Activated T-cell treated with anti-CD3 and anti-CD28 coated beads for 1 hour (primary cell): ENCODE measurements at places on chromosomes 2 and 18.

DNA sequence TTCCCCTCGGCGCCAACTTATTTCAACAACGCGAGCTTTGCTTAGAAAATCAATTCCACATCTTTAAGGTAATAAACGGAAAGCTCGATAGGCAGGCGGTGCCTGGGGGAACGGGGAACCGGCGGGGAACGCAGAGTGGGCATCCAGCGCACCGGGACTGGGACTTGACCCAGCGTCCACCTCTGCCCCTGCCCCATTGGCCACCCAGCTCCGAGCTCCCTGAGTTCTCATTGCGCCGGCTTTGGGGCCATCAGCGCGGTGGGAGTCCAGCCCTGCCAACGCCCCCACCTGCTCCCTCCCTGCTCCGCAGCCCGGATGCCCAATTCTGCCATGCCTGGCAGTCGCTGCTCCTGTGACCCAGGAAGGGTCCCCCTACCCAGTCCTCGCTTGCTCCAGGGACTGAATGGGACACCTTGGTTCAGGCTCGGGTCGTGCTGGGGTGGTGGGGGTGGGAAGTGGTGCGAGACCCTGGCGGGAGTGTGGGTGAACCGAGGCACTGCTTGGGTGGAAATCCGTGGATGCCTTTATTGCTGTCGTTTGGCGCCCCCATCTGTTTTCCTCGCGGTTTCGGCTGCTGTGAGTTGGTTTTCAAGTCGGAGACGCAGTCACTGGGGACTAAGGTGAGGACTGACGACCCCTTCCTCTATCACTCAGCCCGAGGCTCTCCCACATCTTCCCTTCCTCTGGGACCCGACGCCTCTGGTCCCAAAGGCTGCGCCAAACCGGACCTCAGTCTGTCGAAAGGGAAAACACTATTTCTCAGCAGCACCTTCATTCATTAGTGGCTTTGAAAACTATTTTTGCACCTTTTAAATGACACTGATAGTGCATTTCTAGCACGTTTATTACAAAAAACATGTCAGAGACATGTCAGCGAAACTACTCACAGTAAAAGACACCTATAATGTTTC is 2.4 kb upstream of the EVX2 start:
- no peak for DNase-seq

GRCh38 chr18:59994357-59994756 is 94.6 kb downstream of the PMAIP1 start:
- DNase-seq = no peak

DNA sequence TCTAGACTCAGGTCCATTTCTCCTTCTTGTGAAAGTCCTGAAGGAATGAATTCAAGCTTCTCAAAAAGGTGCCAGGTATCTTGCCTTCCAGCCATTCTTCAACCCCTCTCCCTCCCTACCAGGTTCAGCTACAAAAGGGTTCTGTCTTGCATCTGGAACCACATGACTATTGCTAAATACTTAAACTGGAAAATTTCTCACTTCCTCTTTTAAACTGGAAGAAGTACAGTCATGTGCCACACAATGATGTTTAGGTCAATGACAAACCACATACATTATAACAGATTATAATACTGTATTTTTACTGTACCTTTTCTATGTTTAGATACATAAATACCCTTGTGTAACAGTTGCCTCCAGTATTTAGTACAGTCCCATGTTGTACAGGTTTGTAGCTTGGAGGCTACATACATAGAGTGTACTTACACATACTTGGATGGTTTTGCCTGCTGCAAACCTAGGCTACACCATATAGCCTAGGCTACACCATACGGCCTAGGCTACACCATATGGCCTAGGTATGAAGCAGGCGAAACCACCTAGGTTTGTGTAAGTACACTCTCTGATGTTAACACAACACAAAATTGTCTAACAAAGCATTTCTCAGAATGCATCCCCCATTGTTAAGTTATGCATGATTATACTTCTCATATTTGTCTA is 142.0 kb upstream of the DNMT3A start:
- DNase-seq = no peak

DNA sequence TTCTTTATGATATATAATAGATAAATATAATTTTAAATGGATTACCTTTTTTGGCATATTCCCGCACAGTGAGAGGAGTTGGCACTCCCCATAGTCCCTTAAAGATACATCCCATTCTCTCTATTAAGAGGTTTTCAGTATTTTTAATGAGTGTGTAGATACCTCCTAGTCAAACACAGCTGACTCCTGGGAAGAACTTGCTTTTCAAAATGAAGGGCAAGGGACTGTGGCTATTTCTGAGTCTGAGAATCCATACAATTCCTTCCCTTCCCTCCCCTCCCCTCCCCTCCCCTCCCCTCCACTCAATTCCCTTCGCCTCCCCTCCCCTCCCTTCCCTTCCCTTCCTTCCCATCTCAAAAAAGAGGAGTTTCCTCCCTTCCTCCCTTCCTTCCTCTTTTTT is 93.5 kb downstream of the PRPF40A start:
- no peak for DNase-seq

DNA sequence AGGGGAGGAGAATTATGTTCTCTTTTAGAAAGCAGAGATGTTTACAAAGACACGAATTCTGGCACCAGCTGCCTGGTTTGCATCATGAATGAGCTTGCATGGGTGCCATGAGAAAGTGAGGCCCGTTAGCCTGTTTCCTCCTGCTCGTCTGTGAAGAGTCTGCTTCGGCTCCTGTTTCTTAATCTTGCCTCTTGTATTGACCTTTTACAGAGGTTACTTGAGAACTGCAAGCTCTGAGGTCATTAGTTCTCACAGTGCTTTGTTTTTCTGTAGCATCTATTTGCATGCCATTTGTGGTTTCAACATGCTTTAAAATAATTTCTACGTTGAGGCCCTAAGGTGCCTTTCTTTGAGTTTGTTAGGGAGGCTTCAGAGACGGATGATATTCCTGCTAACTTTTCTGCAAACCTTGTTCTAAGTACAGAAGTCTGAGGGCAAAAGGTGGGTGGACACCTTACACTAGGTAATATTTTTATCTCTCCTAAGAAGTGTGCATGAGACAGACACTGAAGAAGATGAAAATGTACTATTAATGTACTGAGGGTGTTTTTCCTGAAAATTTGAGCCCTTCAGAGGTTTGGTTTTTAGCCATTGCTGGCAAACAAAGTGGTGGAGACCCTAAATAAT is 53.4 kb upstream of the LINC00305 start:
- no peak for DNase-seq

DNA sequence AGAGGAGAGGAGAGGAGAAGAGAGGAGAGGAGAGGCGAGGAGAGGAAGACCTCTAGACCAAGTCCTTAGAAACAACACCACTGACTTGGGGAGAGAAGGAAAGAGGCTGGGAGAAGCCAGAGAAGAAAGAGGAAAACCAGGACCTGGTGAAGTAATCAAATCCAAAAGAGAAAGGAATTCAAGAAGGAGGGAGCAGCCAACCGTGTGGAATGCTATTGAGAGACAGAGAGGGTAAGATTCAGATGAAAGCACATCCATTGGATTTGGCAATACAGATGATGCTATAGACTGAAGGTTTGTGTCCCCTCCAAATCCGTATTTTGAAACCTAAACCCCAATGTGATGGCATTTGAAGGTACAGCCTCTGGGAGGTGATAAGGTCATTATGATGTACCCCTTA is 50.7 kb downstream of the GALNT14 start:
- DNase-seq = no peak

DNA sequence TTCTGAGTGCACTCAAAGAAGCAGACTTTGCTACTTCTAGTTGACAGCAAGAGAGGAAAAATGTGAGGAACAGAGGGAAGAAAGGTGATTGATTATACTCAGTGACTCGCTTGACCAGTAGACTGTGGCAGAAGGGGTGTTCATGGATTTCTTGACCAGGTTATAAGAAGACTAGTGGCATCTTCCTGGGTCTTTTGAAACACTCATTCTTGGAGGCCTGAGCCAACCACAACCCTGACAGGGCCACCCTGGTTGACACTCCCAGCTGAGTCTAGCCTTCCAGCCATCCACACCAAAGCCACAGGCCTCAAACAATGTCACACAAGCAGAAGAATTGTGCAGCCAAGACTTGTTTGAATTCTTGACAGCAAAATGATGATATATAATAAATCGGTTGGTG is 366.3 kb downstream of the SS18 start:
- no peak for DNase-seq

DNA sequence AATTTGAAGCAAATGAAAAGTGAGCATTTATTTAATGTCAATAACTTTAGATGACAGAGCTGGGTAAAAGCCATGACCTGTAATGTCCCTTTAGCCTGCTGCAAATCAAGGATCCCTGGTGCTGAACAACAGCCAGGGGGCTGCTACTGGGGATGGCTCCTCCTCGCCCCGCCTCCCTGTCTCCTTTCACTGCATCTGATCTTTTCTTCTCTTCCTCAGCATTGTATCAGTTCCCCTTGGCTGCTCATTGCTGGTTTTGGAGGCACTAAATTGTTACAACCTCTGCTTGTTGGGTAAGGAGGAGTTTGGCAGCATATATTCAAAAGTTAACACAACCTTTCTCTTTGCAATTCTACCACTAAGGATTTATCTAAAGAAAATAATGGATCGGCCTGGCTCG is 236.3 kb upstream of the ID2 start:
- DNase-seq = no peak

- no peak for DNase-seq
These were observed 14.0 kb upstream of the PPP1CB start for GRCh38 chr2:28737655-28738054.

DNA sequence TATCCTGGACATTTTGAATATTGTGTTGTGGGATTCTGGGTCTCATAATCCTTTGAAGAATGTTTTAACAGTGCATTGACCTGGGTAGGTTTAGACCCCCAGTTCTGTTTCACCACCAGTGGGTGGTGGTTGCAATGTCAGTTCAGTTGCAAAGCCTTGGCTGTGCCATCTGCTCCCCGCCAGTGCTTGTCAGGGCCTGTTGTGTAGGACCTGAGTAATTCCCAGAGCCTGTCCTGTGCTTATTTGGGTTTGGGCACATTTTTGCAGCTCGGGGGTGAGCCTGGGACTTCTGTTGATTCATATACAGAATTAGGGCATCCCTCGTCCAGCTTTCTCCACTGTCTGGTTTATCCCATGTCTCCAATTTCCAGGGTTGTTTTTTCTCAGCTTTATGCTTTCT is 24.8 kb downstream of the ATP9B start:
- DNase-seq = no peak

DNA sequence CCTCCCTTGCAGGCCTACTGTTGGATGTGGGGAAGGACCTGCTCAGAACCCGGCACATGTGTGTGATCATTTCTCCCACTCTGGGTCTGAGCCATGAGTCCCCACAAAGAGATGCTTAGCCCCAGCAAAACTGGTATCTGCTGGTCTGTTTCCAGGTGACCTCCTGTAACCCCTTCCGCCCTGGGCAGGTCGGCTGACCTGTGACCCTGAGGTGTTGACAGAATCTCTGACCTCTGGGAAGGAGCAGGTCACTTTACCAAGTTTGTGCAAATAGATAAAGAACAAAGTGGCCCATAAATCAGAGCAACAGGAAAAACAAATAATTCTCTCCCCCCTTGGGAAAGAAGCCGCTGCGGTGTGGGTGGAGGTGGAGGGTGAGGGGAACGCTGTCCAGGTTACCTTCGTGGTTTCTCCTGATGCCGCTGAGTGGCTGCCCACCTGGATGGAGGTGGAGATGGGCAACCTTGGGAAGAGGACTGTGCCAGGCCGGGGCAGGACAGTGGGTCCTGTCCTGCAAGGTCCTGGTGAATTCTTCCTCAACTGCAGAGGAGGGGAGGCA is 174.0 kb upstream of the MYCN start:
- DNase-seq = no peak

GRCh38 chr2:12809526-12809925 is 92.8 kb downstream of the TRIB2 start:
- DNase-seq = no peak

DNA sequence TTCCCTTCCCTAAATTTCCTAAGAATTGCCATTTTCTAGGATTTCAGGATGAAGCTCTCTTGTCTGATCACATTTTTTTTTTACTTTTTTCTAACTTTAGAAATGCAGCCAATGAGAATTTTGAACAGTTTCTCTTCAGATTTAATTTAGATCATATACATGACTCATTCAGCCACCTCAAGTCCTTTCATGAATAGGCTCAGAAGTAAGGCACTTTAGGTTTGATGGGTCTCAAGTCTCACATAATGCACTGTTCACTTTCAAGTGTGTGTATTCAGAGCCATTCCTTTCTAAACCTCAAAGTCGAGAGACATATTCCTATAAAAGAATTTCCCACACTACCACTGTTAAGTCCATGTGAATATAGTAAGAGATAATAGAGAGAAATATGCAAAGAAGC is 614.1 kb upstream of the VRK2 start:
- no peak for DNase-seq

- DNase-seq = no peak
These were observed 18.1 kb downstream of the CCDC141 start for GRCh38 chr2:179031731-179032408.

- no peak for DNase-seq
These were observed 1.7 kb downstream of the EGR4 start for GRCh38 chr2:73291461-73292315.
